Stimulated activated naive B cell treated with anti-CD40 and anti-IgM and Interleukin-4, amounts not matched to agents 10 μg/mL and 1 μg/mL and 100 μg/mL, for 72 hours (primary cell): ENCODE measurements at places on chromosomes 16 and 17.

DNA sequence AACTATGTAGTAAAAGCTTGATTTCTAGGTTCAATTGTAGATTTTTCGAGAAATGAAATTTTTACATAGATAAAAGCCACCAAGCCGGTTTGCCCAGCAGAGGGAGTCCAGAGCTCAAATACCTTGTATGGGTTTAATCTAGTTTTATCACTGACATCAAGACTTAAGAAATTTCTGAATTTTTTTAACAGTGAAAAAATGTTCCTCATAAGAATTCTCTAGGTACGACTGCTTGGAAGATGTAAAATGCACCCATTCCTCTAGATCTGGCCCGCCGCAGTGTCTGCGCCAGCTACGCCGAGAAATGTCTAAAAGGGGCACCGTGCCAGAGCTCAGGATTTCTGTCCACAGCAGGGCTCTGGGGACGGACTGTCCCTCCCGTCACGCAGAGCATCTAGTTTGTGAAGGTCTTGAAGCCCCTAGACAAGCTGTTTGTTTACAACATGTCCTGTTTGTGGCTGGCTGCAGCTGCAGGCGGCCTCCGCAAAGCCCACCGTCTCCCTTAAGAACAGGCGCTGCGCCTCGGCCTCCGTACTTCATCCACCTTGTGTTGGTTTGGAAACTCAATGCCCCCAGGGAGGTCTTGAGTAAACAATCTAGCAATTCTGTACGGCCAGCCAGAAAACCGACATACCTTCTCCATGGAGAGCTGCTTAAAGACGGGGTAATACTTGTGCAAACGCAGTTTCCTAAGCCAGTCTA is 24.8 kb downstream of the MAP1LC3B start:
- DNase-seq = no peak

DNA sequence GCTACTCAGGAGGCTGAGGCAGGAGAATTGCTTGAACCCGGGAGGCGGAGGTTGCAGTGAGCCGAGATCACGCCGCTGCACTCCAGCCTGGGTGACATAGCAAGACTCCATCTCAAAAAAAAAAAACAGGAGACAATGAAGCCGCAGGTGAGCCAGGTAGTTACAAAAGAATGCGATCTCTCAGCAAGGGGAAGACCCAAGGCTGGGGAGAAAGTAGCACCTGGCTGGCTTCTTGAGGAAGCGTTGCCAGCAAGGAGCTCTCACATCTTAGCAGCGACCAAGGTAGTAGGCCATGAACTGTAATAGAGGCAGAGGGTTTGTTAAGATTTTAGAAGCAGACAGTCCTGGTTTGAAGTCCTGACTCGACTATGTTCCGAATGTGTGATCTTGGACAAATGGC is 175.0 kb downstream of the AIPL1 start:
- no peak for DNase-seq

- DNase-seq = no peak
Measured at GRCh38 chr16:4319454-4320421, 3.9 kb downstream of the GLIS2 start.

GRCh38 chr16:138049-138417 is 440 bp downstream of the NPRL3 start:
- peak; percentile 13 for DNase-seq
